ENCODE measurements at places on chromosomes 11 and 22.

DNA sequence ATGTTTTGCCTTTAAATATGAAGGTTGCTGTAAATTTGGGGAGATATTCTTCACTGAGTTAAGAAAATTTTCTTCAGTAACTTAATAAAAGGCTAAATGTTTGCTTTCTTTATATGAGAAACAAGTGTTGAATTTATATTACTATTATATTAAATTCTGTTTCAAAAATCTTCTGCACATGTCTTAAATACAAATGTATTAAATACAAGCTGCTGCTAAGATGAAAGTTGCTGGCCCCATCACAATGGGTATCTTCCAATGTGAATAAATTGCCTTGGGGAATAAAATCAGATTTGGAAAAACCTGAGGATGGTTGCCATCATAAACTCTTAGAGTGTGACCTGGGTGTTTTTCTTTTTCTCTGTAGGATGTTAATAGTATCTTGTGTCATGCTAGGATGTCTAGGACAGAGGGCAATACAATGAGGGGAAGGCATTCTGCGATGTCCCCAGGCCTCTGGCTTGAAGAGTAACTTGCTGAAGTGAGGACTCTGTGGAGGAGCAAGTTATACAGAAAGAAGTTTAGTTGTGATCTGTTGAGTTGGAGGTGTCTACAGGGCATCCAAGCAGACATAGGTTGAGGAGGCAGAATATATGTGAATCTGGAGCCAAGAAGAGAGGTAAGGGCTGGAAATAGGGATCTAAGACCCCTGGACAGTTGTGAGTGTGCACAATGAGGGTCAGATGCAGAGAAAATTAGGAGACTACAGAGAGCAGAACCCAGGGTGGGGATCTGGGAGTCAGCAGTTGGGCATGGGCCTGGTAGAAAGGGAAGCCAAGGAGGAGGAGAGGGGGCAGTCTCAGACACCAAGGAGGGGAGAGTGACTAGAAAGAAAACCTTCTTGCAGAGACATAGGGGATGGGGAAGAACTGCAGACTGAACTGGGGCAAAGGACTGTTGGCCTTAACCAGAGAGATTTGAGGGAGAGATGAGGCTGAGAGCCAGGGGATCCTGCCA is 4.8 kb downstream of the IGLL5 start:
- DNase-seq: no peak

DNA sequence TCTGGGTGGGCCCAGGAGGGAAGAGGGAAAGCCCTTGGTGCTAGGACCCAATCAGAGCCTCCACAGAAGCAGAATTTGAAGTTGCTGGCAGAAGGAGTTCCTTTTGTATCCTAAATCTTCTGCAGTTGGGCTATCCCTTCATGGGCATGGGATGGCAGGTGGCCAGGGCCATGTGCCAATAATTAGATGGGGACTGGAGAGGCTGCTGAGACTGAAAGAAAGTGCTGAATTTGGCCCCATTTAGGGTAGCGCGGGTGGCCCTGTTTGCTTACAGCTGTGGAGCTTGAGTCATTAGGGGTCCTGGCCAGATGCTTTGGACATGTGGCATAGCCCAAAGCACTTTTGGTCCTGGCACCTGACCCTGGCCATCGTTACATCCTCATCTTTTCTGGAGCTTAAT is 27.1 kb downstream of the PARVA start:
- no peak for DNase-seq

GRCh38 chr11:17013548-17014320 is 480 bp downstream of the PLEKHA7 start:
- DNase-seq: no peak

GRCh38 chr11:123560006-123560405 is 94.4 kb downstream of the SCN3B start:
- DNase-seq: peak; percentile 67

GRCh38 chr11:61611309-61611708 is 30.4 kb upstream of the SYT7 start:
- DNase-seq: no peak

DNA sequence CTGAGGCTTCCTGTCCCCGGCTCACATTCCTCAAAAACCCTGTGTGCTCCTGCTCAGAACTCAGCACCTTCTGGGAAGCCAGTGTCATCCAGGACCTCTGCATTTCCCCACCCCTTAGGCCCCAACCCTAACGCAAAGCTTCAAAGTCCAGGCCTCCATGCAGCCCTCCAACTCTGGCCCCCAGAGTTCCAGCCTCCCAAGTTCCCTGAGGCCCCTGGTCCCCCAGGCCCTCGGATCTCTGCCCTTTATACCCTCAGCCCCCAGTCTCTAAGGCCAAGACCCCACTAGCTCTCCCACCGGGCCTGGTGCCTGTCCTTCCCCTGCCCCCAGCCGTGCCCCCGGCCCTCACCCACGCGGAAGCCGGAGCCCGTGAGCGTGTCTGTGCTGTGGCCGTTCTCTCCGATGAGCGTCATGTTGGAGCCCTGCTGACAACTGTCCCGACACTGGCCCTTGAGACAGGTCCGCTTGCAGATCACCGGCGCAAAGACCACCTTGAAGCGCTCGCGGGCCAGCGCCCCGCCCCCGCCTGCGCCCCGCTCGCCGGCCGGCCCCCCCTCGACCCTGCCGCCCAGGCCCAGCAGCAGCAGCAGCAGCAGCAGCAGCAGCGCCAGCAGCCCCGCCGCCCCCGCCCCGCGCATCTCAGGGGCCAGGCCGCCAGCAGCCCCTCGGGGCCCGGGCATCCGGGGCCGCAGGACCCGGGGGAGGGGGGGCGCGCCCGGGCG is 718 bp downstream of the LTBP3 start:
- DNase-seq: no peak

DNA sequence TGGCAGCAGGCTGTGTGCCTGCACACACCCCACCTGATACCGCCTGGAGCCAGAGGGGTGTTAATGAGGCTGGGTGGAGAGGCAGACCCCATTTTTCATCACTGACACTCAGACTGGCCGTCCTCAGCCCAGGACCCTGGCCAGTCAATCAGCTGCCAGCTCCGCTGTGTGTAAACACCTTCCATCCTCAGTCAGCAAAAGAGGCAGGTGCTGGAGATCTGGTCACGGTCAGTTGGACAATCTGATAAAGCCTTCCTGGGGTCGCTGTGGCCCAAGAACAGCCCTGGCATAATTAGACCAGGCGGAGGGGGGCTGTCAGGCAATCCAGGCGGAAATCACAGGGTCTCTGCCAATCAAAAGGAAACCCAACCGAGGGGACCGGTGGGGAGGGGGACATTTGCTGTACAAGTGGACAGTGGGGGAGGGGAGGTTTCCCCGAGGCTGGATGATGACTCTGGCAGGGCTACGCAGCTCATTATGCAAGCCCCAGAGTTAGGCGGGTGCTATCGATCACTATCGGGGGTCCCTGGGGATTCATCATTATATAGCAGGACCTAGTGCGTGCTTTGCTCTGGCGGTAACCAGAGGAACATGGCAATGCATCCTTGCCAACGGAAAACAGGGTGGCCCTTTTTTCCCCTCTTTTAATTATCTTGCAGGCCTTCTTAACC is 72.9 kb downstream of the ABTB2 start:
- DNase-seq: no peak

DNA sequence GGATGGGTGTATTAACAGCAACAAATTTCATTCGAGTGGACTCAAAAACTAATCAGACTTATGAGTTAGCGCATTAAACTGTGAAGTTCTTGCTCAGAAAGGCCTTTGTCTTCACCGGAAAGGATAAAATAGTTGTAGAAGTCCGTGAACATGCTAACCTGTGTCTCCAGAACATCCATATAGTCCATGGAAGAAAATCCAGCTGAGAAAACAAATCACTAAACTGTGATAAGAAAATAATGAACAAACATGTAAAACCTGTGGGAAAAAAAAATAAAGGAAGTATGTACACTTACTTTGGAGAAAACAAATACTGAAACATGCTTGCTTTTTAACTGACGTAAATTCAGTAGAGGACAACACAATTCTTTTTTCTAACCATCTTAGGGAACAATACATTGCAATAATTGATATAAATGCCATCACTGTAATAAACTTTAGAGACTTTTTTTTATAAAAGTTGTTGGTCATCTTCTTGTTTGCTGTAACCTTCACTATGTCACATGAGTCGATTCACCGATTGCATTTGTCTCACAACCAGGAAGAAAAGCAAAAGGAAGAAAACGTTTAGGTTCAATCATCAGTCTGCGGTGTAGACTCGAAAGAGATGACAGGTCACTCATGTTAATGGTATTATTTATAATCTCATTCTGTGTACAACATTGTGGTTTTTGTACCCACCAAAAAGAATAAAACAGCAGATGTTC is 41.9 kb downstream of the MSANTD4 start:
- DNase-seq: no peak

DNA sequence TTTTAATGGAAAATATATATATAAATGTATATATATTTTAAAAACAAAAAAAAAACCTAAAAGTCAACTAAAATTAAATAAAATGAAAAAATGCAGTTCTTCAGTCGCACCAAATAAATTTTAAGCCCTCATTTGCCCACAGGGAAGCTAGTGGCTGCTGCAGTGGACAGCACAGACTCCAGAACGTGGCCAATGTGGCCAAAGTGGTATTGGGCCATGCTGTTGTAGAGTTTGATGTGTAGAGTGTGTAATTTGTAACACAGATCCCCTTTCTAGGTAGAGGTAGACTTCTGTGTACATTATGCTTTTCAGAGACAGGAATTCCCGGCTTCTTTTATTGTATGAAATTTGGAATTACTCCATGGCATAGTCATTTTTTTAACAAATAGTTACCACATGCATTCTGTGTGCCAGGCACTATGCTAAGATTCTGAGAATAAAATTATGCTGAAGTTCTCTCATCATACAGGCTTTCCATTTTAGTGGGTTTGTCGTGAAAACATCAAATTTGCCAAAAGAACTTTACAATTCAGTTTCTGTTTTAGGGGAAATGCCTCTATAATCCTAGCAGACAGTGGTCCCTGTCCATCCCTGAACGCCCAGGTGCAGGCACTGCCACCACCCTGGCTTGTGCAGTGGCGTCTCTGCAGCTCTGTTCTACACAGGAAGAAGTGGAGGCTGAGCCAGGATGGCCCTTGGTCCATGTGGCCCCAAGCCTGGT is 68.5 kb downstream of the MED15 start:
- DNase-seq: no peak

Measured in EL (cell line).